ENCODE measurements at places on chromosomes 3 and 15.

DNA sequence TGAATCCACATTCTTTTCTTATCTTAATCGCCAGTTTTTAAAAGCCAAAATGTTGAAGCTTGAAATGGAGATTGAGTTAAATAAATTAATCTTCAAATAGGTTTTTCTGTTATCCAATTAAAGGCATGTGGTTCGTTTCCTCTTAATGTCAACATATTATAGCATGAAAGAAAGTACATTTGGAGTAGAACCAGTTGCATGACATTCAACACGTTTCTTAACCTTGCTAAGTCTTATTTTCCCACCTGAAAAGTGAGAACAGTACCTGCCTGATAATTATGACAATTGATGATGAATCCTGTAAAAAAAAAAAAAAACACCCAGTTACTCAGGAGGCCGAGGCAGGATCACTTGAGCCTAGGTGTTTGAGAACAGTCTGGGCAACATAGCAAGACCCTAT lies 29.3 kb downstream of the PIAS1 start:
- no peak for DNase-seq

DNA sequence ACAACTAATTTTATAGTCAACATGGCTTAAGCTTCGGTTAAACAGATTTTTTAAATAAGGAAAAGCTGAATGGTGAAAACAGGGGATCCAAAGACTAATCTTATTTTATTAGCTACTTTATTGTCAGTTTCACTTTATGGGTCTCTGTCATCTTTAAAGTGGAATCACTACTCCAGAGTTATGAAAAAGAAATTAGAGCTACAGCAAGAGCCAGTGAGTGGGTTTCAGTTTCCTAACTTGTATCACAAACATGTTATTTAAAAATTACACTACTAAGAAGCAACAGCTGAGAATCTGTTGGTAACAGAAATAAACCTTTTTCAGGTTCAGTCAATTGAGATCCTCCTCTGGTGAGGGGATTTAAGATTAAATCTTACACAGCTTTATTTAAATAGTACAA lies 10.0 kb downstream of the PHC3 start:
- DNase-seq, result no peak

DNA sequence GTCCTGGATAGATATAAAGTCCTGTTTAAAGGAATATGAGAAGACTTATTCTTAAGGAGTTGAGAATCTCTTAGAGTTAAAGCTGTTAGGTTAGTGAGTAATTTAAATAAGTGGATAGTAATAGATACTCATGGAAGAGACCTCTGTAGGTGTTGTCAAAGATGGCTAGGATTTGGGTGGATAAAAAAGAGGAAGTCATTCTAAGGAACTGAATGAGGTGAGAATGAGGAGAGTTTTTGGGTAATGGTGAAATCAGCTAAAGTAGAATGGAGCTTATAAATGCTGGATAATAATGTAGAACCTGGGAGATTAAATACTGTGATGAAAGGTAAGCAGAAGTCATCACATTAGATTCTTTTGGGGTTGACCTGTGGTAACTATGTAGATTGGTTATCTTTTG lies 8.1 kb downstream of the ARIH1 start:
- DNase-seq, result no peak

- no peak for DNase-seq
These were observed 354.9 kb downstream of the RSL24D1 start for GRCh38 chr15:54841701-54842305.

DNA sequence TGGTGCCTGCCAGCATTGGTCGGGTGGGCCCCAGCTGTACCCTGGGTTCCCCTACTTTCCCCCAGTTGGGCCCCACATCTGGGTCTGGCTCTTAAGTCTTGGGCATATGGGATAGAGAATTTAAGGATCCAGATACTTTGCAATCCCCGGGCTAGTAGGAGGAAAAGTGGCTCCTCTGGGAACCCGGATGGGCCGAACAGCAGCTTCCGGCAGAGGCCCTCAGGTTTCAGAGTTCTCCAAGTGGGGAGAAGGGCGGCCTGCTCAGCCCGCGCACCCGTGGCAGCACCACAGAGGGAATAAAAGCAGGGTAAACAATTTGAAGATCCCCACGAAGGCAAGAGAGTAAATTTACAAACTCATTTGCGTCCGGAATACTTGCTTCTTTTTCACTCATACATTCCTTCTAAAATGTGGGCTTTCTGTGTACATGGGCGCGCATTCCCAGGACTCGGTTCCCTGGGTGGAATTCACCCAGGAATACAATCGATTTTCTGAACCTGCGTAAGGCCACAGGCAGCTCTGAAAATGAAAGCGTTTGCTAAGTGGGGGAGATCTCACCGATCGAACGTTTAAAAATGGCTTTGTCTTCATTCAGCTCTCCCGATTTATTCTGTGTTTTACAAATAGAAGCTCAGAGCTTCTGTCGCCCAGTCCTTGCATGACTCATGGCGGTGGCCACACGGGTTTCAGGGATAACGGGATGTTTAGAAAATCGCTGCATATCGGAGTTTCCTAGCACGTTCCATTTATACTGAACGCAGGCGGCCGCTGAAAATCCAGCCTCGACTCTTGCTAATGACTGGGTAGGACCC lies 74.0 kb upstream of the POLG start:
- DNase-seq, result no peak

- DNase-seq, result no peak
These were observed at the start of gene GLDN for GRCh38 chr15:51341366-51342226. Gene GLDN (plus strand): TSS chr15:51341655. CDS start chr15:51341685, 30 bp downstream.

- DNase-seq, result no peak
These were observed 63.3 kb downstream of the LRRN1 start for GRCh38 chr3:3862534-3862933.

DNA sequence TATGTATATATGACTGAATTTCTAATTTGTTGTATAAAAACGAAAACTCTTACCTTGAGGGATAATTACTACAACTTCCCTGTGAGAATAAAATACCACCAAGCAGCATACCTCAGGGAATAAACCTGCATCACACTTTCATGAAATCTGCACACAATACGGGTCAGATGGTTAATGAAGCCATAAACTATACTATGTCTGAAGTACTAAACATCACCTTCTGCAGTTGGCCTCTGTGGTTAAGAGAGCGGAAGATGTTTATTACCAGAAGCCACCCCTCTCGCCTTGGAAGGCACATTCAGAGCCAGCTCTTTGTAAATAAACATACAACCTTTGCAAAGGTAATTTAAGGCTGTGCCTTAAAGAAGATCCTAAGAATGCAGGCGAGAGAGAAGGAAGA lies 462.1 kb upstream of the NR2F2 start:
- DNase-seq, result no peak

DNA sequence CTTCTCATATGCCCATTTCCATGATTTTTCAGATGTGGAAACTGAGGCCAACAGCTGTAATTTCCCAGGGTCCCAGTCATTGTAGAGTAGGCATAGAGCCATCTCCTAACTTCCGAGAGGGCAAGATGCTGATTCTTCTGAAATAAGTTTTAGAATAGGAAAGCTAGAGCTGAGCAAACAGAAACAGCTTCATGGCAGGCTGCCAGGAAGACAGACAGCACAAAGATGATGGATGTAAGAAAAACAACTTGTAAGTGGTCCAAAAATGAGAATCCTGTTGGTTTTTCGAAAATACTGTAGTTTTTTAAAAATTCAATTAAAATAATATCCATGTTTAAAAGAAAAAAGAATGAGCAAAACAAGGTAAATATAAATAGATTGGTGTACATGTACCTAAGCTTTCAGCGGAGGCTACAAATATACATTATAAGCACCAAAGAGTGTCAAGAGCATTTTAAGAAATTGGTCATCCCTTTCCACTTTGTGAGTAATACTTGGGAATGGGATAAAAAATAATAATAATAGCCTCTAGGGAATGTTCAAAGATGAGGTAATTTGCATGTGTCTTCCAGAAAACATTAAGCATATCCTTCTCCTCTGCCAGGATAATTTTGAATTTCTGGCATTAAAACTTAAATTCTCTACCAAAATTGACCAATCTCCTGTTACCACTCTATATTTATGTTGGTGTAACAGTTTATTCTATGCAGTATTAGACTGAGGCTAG lies 406.6 kb downstream of the MECOM start:
- DNase-seq, result no peak

DNA sequence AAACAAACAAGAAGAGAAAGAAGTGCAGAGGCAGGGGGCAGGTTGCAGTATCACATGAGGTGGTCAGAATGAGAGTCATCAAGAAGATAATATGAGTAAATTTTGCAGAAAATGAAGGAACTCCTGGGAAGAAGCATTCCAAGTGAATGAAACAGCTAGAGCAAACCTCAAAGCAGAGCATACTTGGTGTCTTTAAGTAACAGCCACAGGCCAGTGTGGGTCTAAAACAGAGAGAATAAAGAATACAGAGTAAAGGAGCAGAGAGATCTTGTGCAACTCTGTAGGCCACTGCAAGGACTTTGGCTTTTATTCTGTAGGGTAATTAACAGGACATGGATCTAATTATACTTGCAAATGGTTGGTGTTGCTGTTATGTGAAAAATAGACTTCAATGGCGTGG lies 81.3 kb downstream of the STAC start:
- DNase-seq, result no peak

DNA sequence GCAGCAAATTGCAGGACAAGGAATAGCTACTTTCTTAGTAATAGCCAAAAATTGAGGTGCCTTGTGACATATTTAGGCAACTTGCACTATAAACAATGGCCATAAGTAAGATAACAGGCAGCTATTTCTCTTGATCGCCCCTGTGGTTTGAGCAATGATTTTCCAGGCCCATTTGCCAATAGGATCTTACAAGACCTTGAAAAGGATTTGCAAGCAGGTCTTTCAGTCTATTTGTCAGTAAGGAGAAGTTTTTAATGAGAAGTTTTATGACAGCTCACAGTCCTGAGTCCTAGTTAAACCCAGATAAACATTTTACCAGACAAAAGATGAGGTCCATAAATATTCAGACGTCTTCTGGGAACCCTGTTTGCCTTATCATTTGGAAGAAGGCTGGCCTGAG lies 645.5 kb downstream of the RBMS3 start:
- no peak for DNase-seq

DNA sequence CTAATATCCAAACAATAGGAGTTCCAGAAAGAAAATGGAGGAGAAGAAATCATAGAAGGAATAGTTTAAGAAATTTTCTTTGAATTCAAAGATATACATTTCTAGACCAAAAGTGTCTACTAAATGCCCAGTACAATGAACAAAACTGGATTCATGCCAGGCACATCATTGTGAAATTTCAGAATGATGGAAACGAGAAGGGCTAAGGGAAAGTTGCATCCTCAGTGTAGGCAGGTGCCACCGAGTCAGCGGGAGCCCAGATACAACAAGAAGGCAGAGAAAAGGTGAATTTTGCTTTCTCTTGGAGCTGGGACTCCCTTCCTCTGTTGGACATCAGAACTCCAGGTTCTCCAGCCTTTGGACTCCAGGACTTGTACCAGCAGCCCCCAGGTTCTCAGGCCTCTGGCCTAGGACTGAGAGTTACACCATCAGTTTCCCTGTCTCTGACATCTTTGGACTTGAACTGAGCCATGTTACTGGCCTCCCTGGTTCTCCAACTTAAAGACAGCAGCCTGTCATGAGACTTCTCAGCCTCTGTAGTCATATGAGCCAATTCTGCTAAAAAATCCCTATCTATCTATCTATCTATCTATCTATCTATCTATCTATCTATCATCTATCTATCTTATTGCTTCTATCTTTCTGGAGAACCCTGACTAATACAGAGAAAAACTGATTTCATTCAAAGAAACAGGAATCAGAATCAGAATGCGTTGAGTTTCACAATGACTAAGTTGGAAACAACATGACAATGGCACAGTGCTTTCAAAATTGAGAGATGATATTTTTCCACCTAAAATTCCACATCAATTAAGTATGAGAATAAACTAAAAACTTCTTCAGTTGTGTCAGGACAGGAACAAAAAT lies 207.7 kb downstream of the FAM43A start:
- DNase-seq, result no peak

DNA sequence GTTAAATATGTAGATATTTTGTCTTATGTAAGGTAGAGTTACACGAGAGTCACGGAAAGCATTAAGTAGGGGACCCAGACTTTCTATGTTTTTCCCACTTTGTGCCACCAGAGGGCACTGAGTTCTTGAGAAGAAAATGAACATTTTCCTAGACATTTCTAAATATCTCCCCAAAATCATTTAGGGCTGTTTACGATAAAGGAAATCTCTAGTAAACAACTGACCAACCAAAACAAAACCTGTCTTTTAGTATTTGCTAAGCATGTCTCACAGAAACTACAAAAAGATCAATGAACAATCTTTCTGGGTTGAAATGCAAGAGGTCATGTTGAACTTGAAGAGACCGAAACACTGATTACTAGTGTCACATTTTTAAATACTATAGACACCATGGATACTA lies 16.1 kb downstream of the POU1F1 start:
- peak; percentile 20 for DNase-seq

- no peak for DNase-seq
These were observed 53.7 kb downstream of the RGMA start for GRCh38 chr15:93035092-93035915.

GRCh38 chr3:83233715-83234114 lies 1472.3 kb upstream of the GBE1 start:
- DNase-seq, result no peak

DNA sequence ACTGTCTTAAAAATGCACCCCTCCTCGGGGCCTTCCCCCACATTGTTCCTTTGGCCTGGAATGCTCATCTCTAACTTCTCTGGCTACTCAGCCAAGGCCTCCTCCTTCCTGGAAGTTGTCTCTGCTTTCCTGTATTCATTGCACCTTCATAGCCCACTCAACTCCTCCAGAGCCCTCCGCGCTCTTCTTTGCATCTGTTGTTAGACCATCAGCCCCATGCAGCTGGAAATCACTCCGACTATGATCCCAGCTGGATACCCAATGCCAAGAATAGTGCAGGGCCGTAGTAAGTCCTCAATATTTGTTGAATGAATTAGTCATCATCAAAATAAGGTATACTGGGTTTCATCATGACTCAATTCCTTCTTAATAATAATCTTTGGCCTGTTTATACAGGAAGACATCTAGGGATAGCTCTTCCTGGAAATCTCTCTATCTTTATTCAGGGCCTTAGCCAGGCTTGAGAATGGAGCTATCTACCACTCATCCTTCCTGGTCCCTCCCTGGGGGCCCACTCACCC lies 112.7 kb downstream of the SYNPR start:
- no peak for DNase-seq

DNA sequence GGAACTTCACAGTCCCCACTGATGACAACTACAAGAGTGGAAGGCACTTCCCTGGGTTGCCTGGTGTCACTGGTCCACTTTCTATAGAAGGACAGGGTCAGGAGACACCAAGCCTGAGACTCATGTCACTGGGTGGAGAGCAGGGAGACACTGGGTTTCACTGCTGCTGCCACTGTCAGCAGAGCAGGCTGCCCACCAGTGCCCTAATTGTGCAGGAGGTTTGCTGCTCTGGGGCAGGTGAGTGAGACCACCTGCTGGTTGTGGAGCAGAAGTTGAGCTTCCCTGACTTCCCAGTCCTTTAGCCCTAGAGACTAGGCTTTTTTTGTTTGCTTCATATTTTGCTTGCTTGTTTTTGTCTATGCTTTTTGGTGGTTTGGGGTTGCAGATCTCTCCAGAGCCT lies 528.4 kb upstream of the RGMA start:
- no peak for DNase-seq

- DNase-seq, result no peak
These were observed 8.8 kb upstream of the IMPG2 start for GRCh38 chr3:101329016-101329673.

- no peak for DNase-seq
These were observed 11.3 kb upstream of the TMEM115 start for GRCh38 chr3:50370594-50370993.

- peak; percentile 57 for DNase-seq
These were observed 879 bp upstream of the EIF5A2 start for GRCh38 chr3:170909129-170909903.

- DNase-seq, result no peak
These were observed 36.8 kb upstream of the KIF23 start for GRCh38 chr15:69377216-69377970.

GRCh38 chr3:95297581-95297980 lies 1234.7 kb downstream of the NSUN3 start:
- no peak for DNase-seq
